Urinary bladder (tissue), 4 donors: ENCODE measurements at places on chromosomes 4 and X.
A peak's percentile ranks its signal among the peaks of the same experiment; 100 is the strongest.

DNA sequence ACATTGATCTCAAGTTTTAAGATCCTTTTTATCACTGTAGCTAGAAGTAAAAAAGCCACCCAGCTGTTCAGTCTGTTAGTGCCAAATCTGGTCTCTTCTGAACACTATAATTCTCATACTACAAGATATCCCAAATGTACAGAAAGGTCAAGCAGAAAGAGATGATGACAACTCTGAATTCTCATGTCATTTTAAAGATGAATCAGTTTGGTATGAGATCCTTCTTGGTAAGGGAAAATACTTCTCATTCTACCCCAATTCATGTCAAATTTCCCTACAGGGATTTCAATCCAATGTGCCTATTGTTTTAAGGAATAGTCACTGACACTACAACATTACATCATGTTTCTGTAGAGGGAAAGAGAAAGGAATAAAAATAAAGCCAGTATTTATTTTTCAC, 184.5 kb downstream of the CPEB2 start:
- no peak for DNase-seq

DNA sequence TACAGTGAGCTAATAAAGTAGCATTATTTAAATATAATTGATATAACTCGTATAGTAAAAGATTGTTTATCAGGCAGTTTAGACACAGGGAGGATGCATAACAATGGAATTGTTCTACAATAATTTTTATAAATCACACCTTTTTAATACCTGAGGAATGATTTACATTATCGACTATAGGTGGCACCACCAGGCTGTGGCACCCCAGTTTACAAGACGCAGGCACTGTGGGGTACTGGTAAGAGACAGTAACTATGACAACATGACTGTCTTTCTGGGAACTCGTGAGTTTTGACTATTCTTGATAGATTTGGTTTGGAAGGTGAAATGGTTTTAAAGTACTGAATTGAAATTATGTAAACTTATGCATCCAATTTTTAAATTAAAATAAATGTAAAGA, 27.1 kb upstream of the STBD1 start:
- DNase-seq = no peak

DNA sequence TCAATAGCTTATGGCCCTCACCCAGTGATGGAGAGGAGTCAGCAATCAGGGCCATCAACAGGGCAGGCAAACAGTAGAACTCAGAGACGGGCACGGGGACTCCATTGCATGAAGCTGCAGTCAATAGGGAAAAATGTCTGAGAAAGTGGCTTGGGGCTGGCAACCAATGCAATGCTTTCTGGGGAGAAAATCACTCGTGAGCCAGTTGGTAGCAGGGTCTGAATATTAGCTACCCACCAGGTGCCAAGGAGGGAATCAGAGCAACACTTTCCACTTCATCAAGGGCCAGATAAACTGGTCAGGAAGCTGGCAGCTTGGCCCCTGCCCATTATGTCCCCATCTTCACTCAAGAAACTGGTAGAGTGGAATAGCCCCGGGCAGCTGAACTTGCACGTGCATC, 80.7 kb downstream of the STARD8 start:
- no peak for DNase-seq

DNA sequence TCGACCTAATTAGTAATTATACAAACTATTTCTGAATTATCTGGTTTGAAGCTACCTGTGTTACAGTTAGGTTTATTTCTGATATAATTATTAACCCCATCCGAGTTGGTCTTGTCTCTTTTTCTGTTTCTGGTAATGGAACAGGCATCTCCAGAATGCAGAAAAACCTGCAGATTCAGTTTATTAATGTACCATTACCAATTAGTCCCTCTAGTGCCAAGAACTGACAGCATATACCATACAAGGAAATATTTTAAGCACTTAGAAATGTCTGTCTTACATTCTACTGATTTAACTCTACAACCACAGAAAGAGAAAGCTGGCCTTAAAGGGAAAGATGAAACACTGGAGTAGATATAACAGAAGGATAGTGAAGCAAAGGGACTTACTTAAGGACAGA, 570.6 kb downstream of the CENPC start:
- DNase-seq = no peak

GRCh38 chrX:132853040-132853439, 105.4 kb downstream of the HS6ST2 start:
- DNase-seq = no peak

GRCh38 chr4:81723019-81723884, 251.5 kb upstream of the RASGEF1B start:
- DNase-seq = no peak

DNA sequence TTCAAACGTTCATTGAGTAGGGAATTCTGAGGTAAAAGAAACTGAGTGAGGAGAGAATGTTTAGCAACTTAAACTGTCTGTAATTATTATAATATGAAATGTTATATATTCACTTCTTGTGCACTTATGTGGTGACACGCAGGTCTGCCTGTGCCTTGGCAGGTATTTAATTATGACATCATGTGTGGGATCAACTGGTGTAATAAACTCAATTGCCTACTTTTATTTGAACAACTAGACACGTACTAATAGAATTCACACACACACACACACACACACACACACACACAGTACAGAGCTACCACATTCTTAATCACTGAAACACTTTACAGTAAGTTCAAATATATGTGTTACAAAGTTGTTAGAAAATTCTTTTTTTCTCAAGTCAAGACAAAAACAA, 20.7 kb upstream of the SLC25A31 start:
- no peak for DNase-seq

- DNase-seq = no peak
Measured at GRCh38 chrX:11757719-11758399, at the start of gene MSL3. Gene MSL3, plus strand, starts transcription at chrX:11758237. Its CDS starts 27 bp downstream, at chrX:11758264.

DNA sequence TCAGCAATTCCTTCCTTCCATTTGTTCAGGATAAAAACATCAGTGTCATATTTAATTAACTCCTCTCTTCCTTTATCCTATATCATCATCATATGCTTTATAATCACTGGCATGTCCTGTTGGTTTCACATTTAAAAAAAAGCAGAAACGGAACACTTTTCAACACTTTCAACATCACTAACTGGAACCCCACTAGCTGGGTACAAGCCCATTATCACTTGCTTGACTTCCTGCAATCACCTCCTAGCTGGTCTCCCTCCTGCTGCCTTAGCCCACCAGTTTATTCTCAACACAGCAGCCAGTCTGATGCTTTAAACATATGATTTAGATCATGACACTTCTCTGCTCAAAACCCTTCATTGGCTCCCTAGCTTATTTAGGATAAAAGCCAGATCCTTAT, 116.4 kb upstream of the LSM6 start:
- DNase-seq = no peak

DNA sequence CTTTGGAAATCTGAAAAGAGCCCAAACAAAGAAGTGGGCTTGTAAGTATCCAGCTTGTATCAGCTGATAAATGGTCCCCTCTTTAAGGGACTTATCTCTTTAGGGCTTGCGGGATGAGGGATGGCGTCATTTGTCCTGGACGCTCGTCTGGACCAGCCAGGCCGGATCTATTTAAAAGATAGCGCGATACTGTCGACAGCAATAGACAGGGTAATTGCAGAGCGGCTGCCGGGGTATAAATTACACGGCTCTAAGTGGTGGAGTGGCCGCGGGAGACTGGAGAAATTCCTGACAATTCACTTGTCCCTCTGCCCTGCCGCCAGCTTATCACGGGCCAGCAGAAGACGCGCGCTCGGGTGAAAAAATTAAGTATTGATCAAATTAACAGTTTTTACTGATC, 90.7 kb downstream of the FAM53A start:
- DNase-seq = no peak

- peak; percentile 39 for DNase-seq
Measured at GRCh38 chr4:168923526-168924194, 86.4 kb downstream of the CBR4 start.

- DNase-seq = no peak
Measured at GRCh38 chrX:37763400-37763799, 16.5 kb upstream of the CYBB start.
